Left forelimb (tissue), 1 donor: ENCODE measurements at places on chromosomes 3 and 15.

GRCh38 chr15:74036271-74037170 is 42.0 kb downstream of the PML start:
- no peak for DNase-seq

DNA sequence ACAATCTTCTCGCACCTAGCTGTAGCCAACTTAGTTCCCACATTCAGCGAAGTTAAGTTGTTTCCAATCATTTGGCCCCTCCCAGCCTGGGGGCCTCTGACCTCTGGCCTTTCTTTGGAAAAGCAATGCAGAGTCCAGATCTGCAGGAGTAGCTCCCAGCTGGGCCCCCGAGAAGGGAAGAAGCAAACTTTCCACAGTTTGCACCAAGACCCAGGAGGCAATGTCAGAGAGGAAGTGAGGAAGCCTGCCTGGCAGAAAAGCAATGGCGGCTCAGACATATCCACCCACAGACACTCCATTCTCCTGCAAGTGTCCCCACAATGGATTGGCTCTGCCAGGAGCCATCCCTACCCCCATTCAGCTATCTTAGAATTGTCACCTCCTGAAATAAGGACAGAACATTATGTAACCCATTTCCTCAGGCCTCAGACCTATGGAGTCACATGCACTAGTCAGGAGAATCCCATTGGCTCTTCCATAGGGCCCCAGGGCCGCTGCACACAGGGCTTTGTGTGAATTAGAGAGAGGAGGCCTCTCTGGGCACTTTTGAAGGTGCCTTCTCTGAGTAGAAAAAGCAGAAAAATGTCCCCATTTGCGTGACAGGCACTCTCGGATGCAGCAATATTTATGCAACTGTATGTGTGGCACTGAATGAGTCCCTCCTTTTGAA is 3.0 kb upstream of the BUB1B start:
- no peak for DNase-seq

DNA sequence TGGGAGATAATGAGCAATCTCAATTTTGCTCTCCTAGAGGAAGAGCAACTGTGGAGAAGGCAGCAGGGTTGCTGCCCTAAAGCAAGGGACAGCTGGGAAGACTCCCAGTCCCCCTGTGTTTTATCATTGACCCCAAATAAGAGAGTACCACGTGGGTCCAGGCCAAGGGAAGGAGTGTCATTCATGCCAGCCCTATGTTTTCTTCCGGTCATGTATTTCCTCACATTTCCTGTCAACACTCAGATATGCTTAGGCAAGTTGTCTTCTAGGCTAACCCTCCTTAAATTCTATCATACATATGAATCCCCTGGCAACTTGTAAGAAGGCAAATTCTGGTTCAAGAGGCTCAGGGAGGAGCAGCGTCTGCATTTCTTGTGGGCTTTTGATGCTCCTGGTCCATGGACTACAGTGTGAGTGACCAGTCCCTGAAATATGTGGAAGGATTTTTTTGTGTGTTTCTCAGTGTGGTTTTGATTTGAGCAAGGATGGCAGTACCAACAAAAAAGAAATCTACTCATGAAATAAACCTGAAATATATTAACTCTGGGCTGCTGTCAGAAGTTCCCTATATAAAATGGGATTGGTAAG is 31.9 kb upstream of the RPP14 start:
- no peak for DNase-seq

- no peak for DNase-seq
These were observed 23.3 kb upstream of the GABRR3 start for GRCh38 chr3:98058244-98058960.

DNA sequence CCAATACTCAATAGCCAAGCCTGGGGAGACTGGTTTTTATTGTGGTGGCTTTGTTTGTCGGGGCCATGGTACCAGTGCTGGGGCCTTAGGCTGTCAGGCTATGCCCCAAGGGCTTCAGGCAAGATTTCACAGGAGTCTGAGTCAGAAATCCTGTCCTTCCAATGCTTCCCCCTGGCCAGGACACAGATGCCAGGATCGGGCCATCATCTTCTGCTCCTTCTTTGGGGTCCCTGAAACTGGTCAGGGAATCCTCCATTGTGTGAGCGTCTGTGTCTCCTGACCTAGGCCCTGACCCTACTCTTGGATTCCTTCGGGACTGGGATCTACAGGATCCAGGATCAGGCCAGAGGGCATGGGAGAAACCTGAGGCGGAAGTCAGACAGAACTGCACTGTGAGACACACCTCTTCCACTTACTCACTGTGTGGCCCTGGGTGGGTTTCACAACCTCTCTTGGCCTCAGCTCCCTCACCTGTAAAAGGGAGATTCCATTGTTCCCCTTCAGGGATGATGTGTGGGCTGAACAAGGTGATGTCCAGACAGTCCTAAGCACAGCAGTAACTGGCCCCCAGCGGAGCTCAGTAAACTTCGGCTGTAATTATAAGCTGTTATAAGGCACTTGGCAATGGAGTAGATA is 292.7 kb downstream of the UACA start:
- DNase-seq, result no peak

GRCh38 chr3:31613654-31614053 is 80.9 kb downstream of the STT3B start:
- no peak for DNase-seq

- no peak for DNase-seq
These were observed 220.5 kb upstream of the SATB1 start for GRCh38 chr3:18645619-18646018.

DNA sequence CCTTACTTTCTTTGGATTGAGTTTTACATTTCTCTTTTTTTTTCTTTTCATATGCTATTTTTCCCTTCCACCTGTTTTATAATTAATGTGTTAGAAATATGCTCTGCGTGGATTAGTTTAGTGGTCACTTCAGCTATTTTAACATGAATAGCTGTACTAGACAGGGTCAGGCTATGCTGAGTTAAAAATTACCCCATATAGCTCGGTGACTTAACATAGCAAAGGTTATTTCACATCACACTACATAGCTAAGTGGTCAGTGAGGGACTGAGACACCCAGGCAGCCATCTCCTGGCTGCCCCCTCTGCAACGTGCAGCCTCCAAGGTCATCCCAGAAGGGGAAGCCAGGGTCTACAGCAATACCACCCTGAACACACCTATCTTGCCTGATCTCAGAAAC is 46.9 kb upstream of the KIF23 start:
- DNase-seq, result no peak

GRCh38 chr3:13525827-13526625 is 22.9 kb upstream of the FBLN2 start:
- no peak for DNase-seq

DNA sequence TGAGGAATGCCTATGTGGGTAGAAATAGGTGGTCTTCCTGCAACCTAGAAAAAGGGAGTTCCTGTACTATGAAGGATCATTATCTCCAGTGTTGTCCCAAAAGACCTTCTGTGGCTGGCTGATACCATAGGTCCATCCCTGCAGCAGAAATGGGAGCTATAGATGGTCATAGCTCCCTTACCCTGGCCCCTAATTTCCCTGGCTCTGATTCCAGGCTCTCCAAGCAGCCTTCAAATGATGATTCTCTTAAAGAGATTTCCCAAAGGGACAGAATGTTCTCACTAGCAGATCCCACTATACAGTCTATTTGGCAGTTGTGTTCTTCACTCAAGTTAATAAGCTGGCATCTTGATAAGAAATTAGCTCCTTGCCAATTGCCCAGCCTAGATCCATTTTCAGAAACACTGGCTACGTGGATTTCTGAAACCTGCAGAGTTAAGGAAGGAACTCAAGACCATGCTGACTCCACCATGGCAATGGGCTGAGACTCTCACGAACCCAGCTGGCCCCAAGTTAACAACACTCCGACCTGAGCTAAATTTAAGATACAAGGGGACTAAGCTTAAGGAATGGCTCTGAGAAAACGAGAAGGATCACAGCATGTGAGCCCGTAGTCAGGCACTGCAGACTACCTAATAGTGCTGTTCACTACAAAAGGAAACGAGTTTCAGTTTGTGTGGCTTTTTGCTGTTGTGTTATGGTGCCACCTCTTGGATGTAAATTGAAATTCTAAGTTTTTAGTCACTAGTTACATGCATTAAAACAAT is 11.4 kb downstream of the C15orf40 start:
- DNase-seq, result peak; percentile 69

- DNase-seq, result no peak
These were observed 55.0 kb downstream of the FLNB start for GRCh38 chr3:58063022-58063815.

- no peak for DNase-seq
These were observed 13.3 kb upstream of the PLXND1 start for GRCh38 chr3:129619726-129620162.

DNA sequence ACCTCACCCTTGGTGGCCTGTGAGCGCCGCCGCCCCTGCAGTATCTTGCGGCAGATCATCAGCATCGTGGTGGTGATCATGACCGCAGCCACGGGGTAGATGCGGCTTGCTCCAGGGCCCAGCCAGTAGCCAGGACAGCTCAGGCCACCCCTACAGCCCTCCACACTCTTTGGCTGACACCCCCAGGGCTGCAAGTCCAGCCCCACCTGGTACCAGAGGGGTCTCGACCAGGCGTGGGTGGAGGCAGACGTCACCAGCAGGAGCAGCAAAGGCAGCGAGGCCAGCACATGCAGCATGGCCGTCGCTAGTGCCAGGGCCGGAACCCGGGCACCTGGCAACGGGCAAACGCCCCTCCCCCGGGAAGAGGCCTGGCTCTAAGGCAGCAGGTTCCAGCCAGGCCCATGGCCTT is at the start of gene TMEM89:
Gene TMEM89, minus strand, starts transcription at position 309 of the 409 bp plus-strand sequence. Its CDS starts 13 bp downstream, at position 296.
- DNase-seq, result no peak

DNA sequence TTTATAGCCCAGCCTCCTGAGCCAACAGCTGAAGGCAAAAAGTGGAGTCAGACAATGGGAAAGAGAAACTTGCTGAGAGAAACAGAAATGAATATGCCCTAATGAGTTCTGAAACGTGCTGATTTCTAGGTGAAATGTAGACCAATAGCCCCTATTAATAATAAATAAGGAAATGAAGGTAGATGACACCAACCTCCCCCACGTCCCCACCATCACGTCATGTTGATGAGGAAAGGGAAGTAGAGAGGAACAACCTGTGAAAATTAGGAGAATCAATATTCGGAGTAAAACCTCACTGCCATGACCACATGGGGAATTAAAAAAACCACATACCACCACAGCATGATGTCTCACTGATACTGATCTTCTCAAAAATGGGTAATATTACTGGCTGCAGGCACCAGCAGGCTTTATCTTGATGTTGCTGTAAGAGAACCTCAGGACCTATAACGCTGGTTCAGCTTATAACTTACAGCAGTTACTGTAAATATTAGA is 64.0 kb downstream of the KAT2B start:
- no peak for DNase-seq

DNA sequence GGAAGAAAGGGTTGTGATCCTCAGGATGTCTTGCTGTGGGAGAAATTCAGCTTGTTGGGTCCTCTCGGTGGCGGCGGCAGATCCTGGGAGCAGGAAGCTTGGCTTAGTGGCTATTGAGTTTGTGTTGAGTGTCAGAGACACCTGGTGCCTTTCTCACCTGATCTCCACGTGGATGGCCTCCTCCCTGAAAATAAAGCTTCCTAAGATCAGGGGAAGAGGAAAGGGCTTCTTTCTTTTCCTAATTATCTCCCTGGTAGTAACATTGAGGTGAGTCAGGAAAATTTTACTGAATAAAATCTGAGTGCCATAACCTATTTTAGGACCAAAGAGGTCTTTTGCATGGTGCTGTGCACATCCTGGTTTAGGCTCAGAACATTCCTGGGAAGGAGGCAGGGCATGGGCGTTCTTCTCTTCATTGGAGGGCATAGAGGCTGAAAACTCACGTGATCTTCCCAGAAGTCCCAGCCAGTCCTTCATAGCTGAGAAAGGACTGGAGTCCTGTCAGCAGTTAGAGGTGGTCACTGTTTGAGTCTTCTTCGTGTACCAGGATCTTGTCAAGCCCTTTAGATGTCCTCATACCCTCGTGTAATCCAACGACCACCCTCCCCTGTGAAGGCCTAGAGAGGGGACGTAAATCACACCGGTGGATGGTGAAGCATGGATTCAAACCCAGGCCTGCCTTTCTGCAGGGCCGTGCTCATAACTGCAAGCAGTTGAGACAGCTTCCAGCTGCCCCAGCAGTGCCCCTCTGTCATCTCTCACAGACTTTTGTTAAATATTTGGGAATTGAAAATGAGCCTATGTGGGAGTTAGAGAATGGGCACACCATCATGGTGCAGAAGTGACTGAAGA is 1.1 kb downstream of the CMTM8 start:
- DNase-seq, result no peak

DNA sequence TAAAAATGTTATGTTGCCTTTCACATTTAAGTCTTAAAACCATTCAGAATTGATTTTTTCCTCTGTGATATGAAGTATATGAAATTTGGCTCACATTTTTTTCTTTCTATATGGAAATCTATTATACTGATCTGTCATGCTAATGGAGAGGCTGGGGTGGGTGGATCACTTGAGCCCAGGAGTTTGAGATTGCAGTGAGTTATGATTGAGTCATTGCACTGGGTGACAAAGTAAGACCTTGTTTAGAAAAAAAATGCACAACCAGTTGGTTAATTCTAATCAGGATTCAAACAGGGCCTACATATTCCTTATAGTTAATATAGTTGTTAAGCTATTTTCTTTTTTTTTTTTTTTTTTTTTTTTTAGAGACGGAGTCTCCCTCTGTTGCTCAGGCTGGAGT is 230.5 kb downstream of the MFSD1 start:
- no peak for DNase-seq

- DNase-seq, result no peak
These were observed 68.4 kb upstream of the HACD2 start for GRCh38 chr3:123653221-123653682.

- no peak for DNase-seq
These were observed 13.5 kb downstream of the CCDC80 start for GRCh38 chr3:112627419-112627818.

GRCh38 chr3:3842356-3842755 is 43.1 kb downstream of the LRRN1 start:
- no peak for DNase-seq

DNA sequence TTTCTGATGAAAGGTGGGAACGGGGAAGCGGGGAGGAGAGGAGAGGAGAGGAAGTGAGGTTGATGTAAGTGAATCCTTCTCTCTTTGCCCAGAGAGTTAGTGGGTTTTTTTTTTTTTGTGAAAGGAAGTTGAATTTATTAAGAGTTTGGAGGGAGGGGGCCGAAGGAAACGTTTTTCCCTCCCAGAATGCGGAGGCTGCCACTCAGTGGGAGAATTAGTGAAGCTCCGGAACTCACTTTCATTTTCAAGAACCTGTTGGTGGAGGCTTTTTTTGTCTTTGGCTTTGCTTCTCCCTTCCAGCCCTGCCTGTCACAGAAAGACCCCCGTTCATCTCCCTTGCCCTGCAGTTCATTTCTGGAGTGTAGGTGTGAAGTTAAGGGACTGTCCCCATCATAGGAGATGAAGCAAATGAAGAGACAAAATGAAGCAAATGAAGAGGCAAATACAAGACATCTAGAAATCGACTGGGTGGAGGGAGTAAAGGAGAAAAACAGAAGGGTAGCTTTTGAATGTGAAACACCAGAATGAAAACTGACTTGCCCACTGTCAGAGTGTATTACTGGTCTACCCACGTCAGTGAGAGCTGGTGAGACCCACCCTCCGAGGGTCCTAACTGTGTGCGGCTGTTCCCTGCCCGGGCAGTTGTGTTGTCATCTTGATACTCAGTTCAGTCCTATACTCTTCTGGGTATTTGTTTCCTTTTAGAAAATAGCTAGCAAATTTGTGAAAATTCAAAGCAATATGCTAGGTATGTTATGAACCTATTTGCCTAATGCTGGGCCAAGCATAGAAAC is 91.5 kb downstream of the ITPR1 start:
- no peak for DNase-seq

- no peak for DNase-seq
These were observed 784 bp upstream of the CISH start for GRCh38 chr3:50612234-50612882.

- no peak for DNase-seq
These were observed 24.0 kb upstream of the CSTA start for GRCh38 chr3:122301063-122301462.
